ENCODE measurements at places on chromosomes 2 and 18.
A peak's percentile ranks its signal among the peaks of the same experiment; 100 is the strongest.

DNA sequence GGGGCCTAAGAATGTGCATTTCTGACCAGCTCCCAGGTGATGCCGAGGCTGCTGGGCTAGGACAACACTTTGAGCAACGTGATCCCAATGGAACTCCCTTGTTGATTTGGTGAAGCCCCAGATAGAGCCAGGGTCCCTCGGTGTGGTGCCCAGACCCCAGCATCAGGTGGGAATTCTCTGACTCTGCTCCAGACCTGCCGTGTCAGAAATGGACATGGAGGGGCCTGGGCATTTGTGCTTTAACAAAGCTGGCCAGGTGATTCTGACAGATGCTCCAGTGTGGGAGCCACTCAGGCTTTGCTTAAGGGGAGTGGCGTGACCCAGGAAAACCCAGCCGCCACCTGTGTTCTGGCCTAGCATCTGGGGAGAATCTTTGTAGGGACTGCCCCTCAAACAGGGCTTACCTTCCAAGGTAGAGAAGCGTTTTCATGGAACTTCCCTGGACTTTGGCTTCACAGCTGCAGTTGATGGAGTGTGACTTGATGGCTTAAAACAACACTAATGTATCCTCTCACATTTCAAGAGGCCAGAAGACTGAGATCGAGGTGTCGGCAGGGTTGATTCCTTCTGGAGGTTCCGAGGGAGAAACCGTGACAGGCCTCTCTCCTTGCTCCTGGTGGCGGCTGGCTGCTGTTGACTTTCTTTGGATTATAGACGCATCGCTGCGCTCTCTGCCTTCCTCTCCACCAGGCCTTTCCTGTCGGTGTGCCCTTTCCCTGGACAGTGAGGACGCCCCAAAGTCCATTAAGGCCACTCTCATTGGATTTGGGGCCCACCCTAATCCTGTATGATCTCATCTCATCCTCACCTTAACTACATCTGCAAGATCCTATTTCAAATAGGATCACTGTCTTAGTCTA is 57.0 kb upstream of the HDAC4 start:
- no peak for DNase-seq

GRCh38 chr2:47086054-47086471 is 69.0 kb downstream of the STPG4 start:
- no peak for DNase-seq

DNA sequence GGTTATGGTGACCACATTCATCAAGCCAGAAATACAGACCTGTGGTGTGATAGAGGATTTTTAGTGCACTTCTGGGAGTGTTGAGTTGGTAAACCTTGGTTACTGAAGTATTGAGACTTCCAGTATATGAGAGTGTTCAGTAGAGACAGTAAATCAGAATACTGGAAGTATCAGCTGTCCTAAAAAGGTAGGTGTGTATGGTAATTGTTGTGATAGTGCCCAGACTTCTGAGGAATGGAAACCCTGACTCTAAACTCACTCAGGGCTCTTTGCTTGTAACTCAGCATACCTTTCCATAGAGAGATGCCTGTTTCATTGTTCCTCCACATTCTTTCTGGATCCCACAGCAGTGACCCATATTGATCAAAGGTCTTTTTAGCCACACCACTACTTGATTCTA is 217.1 kb downstream of the SETBP1 start:
- no peak for DNase-seq

- peak; percentile 83 for DNase-seq
Measured at GRCh38 chr2:97806738-97807618, 93.6 kb downstream of the ZAP70 start.

GRCh38 chr2:227748079-227748478 is 2.4 kb downstream of the SCYGR8 start:
- DNase-seq = no peak

Measured in activated CD4-positive, alpha-beta T cell treated with anti-CD3 and anti-CD28 coated beads, Interleukin-2, amount 10 ng/mL, durations not matched to agents 7 days and 5 days (primary cell).